ENCODE measurements at places on chromosomes 5 and 9. TPM values are rescaled to one million over a fixed set of nuclear protein-coding genes. Genes with fewer than 3 reads are reported as not detected.

DNA sequence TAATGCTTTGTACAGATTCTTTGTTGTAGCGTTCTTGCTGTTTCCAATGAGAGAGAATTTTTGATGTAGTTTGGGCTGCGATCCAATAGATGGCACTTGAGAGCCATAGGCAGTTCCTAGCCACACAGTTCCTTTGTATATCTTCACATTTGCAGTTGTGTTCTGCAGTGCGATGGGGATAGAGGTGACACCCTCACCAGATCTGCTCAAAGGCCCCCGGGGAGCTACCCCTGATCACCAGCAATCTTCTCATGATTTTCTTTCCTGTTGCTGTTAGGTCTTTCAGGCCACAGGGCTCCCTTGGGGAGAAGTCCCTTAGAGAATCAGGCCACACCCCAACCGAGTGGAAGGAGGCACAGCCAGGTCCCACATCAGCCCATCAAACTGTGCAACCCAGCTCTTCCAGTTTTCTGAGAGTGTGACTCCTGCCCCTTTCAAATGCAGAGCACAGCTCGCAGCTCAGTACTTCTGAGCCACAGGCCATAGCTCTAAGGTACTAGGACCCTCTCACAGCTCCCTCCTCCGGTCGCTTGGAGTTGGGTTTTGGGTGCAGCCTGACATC, 353.7 kb downstream of the SLCO4C1 start:
- DNase-seq = no peak

- DNase-seq = no peak
Measured at GRCh38 chr5:28473531-28474107, 1435.2 kb upstream of the CDH9 start.

DNA sequence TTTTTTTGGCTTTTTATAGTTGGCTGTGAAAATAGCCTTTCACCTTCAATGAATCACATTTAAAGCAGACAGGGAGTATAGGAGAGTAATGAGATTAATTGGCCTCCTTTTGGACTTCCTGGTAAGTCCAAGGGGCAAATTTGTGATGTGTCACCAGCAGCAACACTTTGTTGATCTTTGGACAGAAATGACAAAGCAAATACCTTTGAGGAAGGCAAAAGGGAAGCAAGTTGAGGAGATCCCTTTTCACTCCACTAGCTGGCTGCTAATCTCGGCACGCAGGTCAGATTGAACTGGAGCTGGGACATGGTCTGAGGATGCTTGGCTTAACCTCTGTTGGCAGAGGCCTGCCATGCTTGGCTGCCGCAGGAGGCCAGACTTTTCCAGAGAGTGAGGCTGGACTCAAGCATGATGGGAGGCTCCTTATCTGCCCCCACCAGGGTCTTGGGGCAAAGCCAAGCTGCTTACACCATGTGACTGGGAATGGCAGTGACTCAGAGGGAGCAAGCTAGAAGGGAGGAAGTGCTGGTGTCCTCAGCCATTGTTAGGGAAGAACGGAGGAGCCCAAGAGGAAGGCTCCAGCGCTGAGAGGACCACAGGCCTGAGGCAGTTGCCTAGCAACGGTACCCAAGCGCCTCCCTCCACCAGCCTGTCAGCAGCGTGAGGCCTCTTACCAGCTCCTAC, 174.5 kb upstream of the MAP1B start:
- DNase-seq = no peak

GRCh38 chr5:107532169-107532878, 138.4 kb downstream of the EFNA5 start:
- no peak for DNase-seq

Gene DMRT2
- not detected for polyA plus RNA-seq
